ENCODE measurements at places on chromosomes 12 and 14.

- no peak for DNase-seq
These were observed 47.5 kb upstream of the DYNC1H1 start for GRCh38 chr14:101916816-101917412.

DNA sequence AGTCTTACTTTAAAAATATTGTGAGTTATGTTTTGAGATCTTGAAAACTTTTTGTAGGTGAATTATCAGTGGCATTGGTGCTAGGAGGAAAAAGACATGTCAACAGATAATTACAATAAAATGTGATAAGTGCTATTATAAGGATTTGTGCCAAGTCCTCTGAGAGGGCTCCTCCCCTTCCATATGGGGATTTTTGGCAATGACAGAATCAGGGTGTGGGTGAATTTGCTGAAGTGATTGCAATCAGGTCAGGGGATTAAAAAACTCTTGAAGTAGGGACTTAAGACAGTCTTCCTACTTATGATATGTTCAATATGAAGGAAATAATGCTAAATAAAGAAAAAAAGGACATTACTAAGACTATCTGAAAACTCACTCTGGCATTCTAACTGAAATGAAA is 122.5 kb downstream of the SLC15A5 start:
- DNase-seq, result no peak

- no peak for DNase-seq
These were observed 216.1 kb downstream of the TMEM121 start for GRCh38 chr14:105742531-105742848.

DNA sequence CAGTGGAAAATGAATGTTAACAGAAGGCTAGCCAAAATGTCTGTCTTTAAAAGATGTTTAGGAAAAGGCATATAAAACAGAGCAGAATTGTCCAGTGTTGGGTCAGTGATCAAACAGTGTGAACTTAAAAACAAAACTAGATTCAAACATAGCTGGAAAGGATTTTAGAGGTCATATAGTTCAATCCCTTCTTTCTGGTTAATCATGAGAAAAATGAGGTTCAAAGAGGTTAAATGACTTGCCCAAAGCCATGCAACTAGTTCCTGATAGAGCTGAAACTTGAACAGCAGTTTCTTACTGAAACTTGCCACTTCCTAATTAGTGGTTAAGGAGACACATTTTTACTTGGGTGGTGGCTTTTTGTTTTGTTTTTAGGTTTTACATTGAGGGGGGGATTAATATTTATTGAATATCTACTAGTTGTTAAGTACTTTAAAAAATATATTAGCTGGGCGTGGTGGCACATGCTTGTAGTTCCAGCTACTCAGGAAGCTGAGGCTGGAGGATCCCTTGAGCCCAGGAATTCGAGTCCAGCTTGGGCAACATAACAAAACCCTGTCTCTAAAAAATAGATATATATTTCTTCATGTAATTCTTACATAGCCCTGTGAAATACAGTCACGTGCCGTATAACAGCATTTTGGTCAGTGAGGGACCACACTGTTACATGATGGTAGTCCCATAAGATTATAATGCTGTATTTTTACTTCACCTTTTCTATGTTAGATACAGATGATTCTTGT is 20.4 kb downstream of the ACVR1B start:
- DNase-seq, result no peak

DNA sequence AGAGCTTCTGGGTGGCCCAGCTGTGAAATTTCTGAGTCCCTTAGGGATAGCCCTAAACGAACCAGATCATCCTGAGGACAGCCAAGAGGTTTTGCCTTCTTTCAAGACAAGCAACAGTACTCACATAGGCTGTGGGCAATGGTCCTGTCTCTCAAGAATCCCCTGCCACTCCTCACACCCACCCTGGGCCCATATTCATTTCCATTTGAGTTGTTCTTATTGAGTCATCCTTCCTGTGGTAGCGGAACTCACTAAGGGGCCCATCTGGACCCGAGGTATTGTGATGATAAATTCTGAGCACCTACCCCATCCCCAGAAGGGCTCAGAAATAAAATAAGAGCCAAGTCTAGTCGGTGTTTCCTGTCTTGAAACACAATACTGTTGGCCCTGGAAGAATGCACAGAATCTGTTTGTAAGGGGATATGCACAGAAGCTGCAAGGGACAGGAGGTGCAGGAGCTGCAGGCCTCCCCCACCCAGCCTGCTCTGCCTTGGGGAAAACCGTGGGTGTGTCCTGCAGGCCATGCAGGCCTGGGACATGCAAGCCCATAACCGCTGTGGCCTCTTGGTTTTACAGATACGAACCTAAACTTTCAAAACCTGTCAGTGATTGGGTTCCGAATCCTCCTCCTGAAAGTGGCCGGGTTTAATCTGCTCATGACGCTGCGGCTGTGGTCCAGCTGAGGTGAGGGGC is 38.9 kb downstream of the DAD1 start:
- no peak for DNase-seq

DNA sequence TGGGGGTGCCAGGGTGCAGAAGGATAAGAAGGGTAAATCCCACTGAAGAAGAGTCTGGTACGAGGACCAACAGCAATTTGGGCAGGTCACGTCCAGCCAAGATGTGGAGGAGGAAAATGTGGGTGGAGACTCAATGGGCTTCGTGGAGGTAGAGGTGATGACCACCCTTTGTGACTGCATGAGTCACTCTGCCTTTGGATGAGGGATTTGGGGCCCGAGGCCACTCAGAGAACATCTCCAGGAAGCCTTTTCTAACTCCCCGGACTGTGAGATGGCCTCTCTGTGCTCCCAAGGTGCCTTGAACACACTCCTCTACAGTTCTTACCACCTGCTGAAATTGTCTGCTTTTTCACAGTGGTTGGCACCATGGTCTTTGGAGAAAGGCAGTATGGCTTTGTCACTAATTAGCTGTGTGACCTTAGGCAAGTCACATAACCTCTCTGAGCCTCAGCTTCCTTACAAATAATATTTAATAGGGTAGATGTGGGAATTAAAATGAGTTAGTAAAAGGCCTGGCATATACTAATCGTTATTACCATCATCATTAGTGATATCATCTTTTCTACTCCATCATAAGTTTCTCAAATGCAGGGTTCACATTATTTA is 67.0 kb upstream of the ARHGAP5 start:
- DNase-seq, result no peak

- no peak for DNase-seq
These were observed 6.8 kb upstream of the UNC119B start for GRCh38 chr12:120703311-120703942.

- no peak for DNase-seq
These were observed 187.1 kb downstream of the KITLG start for GRCh38 chr12:88393017-88393767.

DNA sequence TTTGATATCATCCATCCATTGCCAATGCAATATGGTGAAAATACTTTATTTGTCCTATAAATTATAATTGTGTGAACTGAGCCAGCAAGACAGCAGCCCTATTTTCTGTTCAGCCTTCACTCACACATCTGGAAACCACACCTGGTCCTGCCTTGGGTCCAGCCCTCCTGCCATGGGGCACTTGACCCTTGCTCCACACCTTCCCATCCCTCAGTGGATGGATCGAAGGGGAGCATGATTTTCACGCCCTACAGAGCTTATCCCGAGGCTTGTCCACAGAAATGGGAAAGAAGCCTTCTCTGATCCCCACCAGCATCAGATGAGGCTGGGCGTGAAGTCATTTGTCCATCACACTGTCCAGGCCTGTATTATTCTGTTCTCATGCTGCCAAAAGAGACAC is 10.1 kb downstream of the TMEM132D start:
- DNase-seq, result peak; percentile 27

DNA sequence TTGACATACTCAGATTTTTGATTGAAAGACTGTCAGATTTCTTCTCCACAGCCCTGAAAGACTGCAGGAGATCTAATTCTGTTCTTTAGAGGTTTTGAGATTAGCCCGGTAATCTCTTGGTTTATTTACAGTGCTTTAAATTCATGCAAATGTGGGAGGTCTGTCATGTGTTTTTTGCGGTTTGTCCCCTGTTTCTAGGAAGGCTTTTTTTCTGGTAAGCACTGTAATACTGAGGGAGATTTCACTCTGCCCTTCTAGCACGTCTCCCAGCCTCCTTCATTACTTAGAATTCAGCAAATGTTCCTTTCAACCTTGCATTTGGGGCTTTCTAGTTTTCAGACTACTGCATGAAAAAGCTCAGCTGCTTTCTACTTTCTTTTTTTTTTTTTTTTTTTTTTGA is 31.1 kb downstream of the GPHN start:
- DNase-seq, result no peak

DNA sequence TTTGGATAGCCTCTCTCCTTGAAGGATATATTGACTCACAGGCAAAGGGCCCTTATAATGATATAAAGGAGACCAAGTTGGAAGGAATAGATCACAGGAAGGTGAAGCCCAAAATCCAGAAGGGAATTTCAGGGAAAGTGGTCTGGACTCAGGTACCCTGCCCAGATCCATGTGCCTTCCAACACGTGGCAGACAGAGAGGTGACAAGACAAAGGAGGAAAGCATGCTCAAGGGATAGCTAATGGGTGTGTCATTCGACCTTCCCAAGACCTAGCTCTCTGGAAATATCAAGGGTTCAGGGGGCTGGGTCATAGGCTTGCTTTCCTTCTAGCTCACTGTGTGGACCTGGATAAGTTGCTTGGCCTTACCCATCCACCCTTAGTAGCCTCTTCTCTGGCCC is 214.3 kb downstream of the ZFP36L1 start:
- no peak for DNase-seq

DNA sequence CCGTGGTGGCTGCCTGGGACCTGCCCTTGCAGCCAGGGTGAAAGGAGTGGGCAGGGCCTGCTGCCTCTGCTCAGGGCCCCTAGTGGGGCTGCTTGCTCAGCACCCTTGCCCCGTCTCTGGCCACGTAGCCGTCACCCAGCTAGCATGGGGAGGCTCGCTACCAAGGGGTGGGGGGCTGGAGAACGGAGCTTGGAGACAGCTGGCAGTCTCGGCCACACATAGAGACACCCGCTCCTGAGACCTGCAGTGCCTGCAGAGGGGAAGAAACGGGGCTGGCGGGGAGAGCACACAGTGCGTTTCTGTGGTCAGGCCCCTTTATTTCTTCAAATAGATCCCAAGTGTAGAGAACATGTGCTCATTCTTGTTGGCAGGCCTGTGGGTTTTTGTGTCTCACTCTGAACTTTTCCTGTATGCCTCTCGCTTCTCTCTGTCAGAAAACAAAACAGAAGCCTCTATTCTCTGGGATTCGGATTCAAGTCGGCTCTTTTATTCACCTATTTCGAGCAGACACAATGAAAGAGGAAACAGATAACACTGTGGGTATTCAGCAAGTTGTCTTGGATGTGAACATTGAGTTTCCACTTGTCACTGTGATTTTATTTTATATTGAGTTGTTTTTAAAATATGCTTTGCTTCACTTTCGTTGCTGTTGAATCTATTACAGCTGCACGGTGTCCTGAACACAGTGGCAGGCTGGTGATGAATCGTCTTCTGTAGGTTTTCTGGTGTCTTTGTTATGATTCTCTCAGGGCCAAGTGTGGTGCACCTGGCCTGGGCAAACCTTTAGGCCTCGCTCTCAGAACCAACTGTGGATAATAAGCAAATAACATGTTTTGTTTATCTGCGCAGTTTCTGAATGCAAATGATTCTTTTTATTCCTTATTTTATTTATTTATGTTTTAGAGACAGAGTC is 26.5 kb downstream of the PACS2 start:
- DNase-seq, result no peak

DNA sequence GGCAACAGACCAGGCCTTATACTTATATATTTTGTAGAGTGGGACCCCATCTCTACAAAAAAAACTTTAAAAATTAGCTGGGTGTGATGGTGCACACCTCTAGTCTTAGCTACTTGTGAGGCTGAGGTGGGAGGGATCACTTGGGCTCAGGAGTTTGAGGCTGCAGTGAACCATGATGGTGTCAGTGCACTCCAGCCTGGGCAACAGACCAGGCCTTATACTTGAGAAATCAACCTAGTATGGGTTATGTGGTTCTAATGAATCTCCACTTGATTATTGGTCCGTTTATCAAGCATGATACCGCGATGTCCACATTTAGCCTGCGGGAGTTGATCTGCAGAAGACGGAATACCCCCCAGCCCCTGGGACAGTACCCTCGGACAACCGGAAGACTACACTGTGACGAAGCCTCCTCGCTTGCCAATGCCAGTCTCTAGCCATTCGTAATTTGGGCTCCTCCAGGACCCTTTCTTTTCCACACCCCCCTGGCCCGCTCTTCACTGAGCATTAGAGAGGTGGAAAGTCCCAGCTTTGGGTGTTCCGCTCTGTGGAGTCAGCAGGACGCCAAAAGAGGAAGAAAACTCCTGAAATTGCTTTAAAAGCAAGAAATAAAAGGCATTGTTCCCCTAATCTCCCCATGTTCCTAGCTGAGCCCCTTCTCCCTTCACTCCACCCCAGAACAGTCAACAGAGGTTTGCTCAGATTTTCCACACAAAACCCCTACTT is 19.4 kb downstream of the LTBP2 start:
- no peak for DNase-seq

DNA sequence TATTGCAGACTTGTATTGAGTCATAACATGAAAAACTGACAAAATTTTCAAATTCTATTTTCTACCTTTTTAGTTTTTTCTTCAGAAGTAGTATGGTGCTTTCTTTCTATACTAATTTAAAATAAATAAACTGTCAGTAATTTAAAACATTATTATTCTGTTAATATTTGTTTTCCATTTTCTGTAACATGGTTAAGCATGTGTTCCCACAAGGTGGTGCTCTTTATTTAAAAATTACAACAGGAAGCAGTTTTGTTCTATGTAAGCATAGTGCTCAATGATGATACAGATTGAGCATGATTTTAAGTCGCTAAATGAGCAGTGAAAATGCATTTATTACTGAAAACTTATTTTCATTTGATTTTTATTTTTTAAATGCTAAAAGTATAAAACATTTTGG is 114.6 kb downstream of the PPFIA2 start:
- DNase-seq, result no peak

- no peak for DNase-seq
These were observed 18.0 kb downstream of the TRAF3 start for GRCh38 chr14:102795060-102795925.

GRCh38 chr14:106619606-106620005 is 1093.2 kb downstream of the TMEM121 start:
- no peak for DNase-seq

GRCh38 chr14:89014569-89014850 is 190.1 kb downstream of the TTC8 start:
- DNase-seq, result no peak

DNA sequence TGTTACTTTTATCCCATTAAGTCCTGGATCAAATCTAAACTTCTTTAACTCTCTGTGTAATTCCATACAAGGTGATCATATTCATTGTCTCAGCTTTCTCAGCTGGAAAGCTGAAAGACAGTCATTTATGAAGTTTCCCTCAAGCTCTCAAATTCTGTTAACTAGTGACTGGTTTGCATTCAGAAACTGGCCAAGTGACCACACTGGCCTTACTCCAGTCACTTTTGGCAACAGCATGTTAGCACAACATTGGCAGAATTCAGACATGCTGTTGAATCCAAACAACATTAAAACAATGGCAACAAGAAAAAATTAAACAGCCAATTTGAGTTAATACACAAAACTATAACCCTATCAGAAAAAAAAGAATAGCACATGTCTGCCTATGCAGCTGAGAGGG is 343.3 kb downstream of the MDGA2 start:
- DNase-seq, result no peak

DNA sequence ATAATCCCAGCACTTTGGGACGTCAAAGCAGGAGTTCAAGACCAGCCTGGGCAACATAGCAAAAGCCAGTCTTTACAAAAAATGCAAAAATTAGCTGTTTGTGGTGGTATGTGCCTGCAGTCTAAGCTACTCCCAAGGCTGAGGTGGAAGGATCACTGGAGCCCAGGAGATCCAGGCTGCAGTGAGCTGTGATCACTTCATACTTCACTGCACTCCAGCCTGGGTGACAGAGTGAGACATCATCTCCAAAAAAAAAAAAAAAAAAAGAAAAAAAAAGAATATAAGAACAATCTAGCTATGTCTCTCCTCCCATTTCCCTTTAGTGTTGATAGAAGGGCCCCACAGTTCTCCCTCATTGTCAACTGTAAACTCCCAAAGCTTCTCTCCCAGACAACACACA is 3.5 kb upstream of the BCAT1 start:
- no peak for DNase-seq

Data from vagina (tissue), 2 donors.